EL (cell line): ENCODE measurements at places on chromosomes 7 and 10.

DNA sequence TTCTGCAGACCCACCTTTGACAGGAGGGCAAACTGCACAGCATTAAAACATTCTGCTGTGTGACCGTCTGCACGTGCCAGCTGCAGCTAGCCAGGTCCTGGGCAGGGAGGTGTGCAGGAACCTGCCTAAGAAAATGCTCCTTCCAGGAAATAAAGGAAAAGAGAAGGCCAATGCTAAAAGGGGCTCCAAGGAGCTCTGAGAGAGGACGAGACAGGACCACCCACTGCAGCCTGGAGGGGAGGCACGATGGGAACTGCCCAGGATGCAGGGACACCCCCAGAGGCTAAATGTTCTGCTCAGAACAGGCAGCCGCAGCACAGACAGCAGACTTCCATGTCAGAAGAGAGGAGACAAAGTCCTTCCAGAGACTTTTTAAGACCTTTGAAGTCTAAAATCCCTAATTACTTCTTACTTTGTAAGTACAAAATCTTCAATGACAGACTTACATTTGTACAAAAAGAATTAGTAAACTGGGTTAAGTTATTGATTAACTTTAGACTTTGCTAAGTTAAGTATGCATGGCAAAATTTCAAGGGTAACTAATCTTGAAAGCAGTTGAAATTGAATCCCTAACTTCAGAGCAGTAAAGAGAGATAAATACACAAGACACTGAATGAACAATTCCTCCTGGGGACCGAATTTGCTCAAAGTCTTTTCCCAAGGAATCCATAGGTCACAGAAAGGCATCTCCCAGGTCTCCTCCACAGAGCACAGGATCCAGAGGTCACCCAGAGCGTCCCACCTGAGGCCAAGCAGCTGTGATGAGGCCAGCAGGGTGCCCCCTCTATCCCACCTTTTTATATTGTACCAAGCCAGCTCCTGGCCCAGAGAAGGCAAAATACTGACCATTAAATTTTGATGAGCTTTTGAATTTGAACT, 21.5 kb downstream of the HSPA12A start:
- DNase-seq: no peak

GRCh38 chr7:155698633-155699032, 54.2 kb downstream of the RBM33 start:
- DNase-seq: no peak

- peak; percentile 38 for DNase-seq
Observed at GRCh38 chr10:608331-609261, 80.9 kb downstream of the DIP2C start.

GRCh38 chr10:88901984-88902789, 22.1 kb downstream of the STAMBPL1 start:
- no peak for DNase-seq

DNA sequence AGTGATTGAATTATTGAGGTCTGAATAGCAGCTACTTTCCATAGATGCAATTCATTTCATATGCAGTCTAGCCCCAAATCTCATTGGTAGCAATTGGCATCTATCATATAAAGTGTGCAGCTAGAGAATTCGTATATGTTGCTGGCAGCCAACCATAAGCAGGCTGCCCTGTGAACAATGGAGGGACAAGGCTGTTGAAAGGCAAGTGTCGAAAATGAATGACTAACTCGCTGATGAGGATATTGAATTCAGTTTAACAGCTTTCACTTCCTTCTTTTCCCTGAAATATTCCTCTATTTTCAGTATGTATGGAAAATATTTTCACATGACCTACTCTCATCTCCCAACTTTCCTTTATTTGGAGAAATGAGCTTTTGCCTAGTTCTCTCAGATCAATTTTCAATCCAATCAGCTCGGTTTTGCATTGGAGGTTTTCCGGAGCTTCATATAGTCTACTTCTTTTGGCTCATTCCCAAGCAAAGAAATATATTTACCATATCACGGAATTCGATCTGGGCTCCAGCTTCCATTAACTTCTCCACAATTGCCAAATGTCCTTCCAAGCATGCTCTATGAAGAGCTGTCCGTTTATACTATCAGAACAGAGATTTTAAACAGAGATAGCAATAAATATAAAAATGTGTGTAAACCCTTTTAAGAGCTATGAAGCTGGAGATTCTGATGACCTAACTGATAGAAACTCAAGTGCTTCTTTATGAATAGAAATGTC, 3.5 kb downstream of the ANKRD1 start:
- no peak for DNase-seq

GRCh38 chr10:49756641-49757040, 5.5 kb downstream of the OGDHL start:
- DNase-seq: no peak

GRCh38 chr7:123143252-123144006, 56.3 kb downstream of the SLC13A1 start:
- no peak for DNase-seq

DNA sequence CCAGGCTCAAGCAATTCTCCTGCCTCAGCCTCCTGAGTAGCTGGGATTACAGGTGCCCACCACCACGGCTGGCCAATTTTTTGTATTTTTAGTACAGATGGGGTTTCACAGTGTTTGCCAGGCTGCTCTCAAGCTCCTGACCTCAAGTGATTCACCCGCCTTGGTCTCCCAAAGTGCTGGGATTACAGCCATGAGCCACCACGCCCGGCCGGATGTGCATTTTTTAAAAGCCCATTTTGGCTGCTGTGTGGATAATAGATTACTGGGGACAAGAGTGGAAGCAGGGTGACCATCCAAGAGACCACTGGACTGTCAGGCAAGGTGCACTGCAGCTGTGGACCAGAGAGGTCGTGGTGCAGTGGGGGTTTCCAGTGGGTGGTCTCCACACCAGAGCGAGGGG, 21.4 kb downstream of the HKDC1 start:
- DNase-seq: peak; percentile 78

DNA sequence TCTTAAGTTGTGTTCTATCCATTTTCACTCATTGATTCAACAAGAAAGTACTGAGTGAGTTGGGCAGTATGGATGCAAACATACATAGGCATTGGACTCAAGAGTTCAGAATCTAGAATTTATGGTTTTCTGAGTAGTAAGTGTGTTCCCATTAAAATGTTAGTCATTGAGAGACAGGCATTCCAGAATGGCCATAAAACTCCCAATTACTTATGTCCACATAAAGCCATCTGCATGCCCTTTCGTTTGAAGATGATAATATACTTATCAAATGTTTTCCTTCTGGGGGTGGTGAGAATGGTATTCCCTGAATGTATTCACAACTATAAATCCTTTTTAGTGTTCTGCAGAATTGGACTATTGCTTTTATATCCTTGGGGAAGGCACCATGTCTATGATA, 131.6 kb downstream of the CD36 start:
- peak; percentile 65 for DNase-seq

- no peak for DNase-seq
Observed at GRCh38 chr7:1523844-1524243, 6.7 kb upstream of the MAFK start.
